Dermis blood vessel endothelial cell (primary cell): ENCODE measurements at places on chromosomes 2 and 18. TPM values are rescaled to one million over a fixed set of nuclear protein-coding genes. Genes with fewer than 3 reads are reported as not detected.

GRCh38 chr2:154762638-154763037 lies 64.1 kb downstream of the KCNJ3 start:
- no peak for DNase-seq

DNA sequence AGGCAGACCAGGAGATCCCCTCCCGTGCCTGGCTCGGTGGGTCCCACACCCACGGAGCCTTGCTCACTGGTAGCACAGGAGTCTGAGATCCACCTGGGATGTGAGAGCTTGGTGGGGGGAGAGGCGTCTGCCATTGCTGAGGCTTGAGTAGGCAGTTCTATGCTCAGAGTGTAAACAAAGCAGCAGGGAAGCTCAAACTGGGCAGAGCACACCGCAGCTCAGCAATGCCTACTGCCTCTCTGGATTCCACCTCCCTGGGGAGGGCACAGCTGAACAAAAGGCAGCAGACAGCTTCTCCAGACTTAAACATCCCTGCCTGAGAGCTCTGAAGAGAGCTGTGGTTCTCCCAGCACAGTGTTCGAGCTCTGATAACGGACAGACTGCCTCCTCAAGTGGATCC lies 85.1 kb downstream of the UGP2 start:
- no peak for DNase-seq

The MARCO gene
- total RNA-seq: not detected in 2 replicates

- DNase-seq: peak; percentile 23
Measured at GRCh38 chr18:8780227-8780626, 74.9 kb downstream of the MTCL1 start.

GRCh38 chr2:75023666-75024455 lies 65.4 kb downstream of the POLE4 start:
- DNase-seq: no peak

GRCh38 chr18:62420151-62420512 lies 95.0 kb downstream of the TNFRSF11A start:
- peak; percentile 83 for DNase-seq

The DIPK1C gene
- total RNA-seq: not detected in 2 replicates

The OXER1 gene
- not detected in 2 replicates for total RNA-seq

DNA sequence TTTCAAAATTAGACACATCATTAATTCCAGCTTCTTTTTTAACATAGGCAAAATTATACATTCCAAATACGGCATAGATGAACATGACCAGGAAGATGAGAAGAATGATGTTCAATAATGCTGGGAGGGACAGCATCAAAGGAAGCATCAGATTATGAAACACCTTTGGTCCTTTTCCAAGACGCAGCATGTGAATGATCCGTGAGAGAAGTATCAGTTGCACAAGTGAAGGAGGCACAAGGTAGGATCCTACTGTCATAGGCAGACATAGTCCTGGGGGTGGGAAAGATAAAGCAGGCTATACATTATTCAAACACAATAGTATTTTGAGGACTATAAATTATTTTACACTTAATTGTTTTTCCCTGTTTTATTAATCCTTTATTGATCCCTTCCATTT lies 30.6 kb upstream of the SCN9A start:
- no peak for DNase-seq

The CMPK2 gene
- 0.84 and 1.9 TPM in 2 replicates for total RNA-seq

The FMNL2 gene
- 44.4 and 60.6 TPM in 2 replicates for total RNA-seq

DNA sequence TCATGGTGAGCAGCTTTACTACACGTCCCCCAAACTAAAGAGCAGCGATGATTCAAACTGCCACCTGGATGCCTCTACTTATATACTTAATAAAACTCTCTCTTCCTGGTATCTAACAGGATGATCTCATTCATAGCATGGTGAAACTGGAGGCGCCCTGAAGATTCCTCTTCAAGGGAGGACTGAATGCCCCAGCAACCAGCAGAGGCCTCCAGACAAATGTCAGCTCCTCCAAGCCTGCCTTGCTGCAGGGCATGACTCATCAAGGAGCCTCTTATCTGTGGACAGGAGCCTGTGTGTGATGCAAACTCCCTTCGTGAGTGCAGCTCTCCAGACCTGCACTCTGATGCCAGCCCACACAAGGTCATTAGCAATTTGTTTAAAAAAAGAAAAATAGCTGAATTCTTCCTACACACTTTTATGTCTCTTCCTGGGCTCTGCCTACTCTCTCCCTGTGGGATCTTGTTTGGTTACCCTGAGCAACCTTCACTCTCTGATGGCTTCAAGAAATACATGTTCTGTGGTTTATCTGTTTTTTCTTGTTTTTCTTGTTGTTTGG lies 30.2 kb downstream of the LONRF2 start:
- peak; percentile 15 for DNase-seq

- DNase-seq: no peak
Measured at GRCh38 chr18:22165049-22165602, 4.3 kb upstream of the GATA6 start.

DNA sequence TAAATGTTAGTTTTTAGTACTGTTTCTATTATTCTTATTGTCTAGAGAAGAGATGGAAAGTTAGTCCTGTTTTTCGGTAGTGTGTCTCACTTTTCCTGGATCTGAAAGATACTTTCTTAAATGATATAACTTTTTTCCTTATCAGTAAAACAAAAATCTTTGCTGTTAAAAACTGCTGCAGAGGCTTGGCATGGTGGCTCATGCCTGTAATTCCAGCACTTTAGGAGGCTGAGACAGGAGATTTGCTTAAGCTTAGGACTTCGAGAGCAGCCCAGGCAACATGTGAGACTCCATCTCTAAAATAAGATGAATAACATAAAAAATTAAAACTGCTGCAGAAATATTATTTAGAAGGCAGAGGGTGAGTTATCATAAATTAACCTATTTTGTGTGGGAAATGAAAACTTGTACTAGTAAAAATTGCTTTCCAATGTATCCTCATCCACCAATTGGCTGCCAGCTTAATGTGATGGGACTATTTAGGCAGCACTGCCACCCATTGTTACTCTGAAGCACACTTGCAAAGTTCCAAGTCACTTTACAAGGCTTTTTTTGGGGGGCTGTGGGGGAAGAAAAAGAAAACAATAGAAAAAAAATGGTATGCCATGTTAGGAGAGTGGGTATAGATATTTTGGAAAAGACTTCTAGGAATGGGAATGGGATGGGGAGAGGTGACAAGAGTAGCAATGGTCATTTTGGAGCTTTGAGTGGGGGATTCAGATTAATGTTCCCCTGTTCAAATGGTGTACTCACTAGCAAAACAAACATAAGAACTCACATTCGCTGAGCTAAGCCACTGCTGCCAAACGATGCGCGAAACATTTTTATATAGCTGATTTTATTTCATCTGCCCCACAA lies 62.7 kb downstream of the MEIS1 start:
- no peak for DNase-seq

DNA sequence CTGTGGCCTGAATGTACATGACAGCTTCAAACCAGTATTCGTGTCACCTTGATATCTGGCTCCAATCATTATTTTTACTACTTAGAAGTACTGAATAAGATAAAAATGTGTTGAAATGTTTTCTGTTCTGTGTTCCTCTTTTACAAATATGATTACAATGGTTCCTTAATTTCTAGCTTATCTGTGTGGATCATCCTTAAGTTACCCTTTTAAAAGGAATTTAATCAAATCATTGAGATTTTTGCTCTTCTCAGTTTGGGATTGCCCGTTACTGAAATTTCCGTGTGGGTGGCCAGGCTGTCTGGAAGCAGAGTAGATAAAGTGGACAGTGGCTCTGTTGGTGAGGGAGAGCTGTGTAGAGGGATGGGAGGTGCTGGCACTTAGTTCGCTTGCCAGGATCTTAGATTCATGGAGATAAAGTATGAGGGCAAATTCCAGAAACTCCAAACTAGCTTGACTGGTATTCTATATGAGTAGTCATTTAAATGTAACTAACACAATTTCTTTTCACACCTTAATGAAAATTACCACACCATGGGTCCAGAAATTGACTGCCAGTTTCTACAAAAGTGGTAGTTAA lies 27.4 kb upstream of the SAG start:
- DNase-seq: no peak

The HOXD12 gene
- total RNA-seq: not detected in 2 replicates

- DNase-seq: no peak
Measured at GRCh38 chr2:223768179-223768578, 69.2 kb downstream of the AP1S3 start.

- DNase-seq: no peak
Measured at GRCh38 chr2:222042666-222043065, 256.1 kb downstream of the PAX3 start.

DNA sequence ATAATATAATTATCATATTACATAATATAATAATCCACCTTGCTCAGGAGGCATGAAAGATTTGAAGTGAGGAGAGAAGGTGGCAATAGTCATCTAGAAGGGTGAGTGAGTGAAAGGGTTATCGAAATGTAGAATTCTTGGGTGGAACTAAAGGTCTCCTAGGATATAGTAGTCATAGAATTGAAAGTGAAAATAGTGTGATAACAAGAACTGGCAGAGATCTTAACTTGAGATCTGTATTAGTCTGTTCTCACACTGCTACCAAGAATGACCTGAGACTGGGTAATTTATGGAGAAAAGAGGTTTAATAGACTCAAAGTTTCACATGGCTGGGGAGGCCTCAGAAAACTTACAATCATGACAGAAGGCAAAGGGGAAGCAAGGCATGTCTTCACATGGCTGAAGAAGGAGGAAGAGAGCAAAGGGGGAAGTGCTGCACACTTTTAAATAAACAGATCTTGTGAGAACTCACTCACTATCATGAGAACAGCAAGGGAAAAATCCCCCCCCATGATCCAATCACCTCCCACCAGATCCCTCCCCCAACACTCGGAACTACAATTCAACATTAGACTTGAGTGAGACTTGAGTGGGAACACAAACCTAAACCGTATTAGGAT lies 351.5 kb downstream of the NR4A2 start:
- DNase-seq: no peak

The NLRC4 gene
- total RNA-seq: not detected in 2 replicates

DNA sequence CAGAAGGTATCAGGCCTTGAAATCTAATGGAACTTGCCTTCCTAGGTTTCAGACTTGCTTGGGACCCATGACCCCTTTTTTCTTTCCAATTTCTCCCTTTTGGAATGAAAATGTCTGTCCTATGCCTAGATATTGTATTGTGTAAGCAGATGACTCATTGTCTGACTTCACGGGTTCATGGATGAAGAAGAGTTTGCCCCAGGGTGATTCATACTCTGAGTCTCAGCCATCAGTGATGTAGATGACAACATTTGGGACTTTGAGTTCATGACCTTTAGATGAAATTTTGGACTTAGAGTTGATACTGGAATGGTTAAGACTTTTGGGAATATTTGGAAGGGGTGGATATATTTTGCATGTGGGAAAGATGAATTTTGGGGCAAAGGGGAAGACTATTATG lies 11.2 kb upstream of the SCYGR5 start:
- peak; percentile 52 for DNase-seq

- DNase-seq: no peak
Measured at GRCh38 chr2:25333981-25334380, 7.7 kb downstream of the DNMT3A start.

DNA sequence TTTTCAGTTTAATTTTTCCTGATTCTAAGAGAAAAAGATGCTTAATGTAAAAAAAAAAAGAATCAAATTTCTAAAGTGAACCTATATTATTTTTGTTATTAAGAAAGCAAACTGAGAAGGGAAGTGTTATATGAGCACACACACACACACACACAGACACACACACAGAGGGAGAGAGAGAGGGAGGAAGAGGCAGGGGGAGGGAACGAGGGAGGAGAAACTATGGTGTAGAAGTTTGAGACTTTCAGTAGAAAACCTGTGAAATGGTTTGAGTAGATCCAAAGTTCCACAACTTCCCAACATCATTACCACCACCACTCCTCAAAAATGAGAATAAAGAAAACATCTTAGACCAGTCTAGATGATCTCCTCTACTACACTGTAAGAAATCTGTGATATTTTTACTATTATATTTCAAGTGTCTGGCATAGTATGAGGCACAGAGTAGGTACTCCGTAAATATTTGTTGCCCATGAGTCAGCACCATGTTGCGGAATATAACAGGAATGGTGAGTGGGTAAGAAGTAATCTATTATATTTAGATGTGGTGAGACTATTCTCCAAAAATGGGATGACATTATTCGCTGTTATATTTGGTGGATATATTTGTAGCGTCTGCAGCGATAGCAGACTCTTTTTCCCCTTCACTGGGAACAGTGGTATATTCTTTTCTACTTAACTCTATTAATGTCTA lies 149.4 kb upstream of the DNMT3A start:
- no peak for DNase-seq

The GALNT14 gene
- total RNA-seq: 0.56 and 1.7 TPM in 2 replicates

DNA sequence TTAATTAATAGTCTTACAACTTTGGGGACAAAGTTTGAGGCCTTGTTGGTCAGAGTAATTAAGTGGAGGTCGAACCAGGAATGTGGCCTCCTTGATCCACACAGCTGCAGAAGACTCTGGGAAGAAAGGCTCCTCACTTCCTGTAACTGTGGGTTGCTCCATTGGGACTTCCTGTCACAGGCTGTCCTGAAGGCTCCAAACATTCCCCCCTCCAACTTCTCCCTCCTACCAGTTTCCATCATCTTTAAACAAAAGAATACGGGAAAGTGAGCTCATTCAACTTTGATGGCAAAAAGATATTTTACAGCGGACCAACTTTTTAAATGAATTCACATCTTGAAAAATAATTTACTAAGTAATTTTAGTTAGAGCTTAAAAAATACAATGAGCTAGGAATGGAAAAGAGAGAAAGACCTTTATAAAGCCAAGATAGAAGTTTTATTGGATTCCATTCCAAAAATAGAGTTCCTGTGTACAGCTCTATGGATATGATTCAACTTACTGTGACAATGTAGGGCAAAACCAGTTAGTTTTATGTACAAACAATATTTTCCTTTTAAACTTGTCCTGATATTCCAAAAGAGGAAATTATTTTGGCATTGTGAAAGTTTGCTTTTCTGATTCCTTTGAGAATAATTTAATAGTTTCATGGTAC lies 212.0 kb upstream of the NABP1 start:
- DNase-seq: peak; percentile 56

- DNase-seq: peak; percentile 78
Measured at GRCh38 chr18:61589724-61590065, 256.5 kb downstream of the CDH20 start.

The COL3A1 gene
- 4.2 and 10.9 TPM in 2 replicates for total RNA-seq

The CDCA7 gene
- total RNA-seq: 5.4 and 13.2 TPM in 2 replicates

DNA sequence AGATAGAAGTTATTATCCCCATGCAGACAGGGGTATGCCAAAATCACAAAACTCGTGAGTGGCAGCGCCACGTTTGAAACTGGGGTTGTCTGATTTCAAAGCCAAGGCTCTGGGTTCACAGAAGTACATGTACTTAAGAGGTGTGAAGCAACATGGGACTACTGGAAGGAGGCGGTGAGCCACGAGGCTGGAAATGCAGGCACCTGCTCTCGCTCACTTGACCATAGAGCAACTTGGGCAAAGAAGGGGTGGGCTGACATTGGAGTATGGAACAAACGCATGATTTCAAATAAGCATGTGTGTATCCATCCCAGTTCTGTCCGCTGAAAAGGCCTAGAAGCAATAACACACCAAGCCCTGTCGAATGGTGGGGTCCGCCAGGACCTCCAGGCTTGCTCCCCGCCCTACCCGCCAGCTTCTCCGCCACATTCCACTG lies 593 bp upstream of the ACTR2 start:
- DNase-seq: peak; percentile 48

The CCDC85A gene
- 15.8 and 21.4 TPM in 2 replicates for total RNA-seq

The LRP2 gene
- total RNA-seq: 0.05 TPM in 1 of 2 replicates, not detected in the other

The EHD3 gene
- 6.0 and 7.8 TPM in 2 replicates for total RNA-seq

The SIX3 gene
- not detected in 2 replicates for total RNA-seq

- peak; percentile 73 for DNase-seq
Measured at GRCh38 chr18:47100212-47100831, 50.0 kb downstream of the HDHD2 start.
